ENCODE measurements at places on chromosomes 5 and 9. TPM values are rescaled to one million over a fixed set of nuclear protein-coding genes. Genes with fewer than 3 reads are reported as not detected.

Gene FRMD3
- under 0.01 TPM for total RNA-seq

Gene KIAA0825
- 6.0 TPM for total RNA-seq

Gene GPR150
- total RNA-seq: under 0.01 TPM

Gene SPRY4
- total RNA-seq: 125 TPM

Gene IFNK
- total RNA-seq: not detected

Gene CBY3
- 0.29 TPM for total RNA-seq

Gene MTREX
- 99.9 TPM for total RNA-seq

Gene MPDZ
- total RNA-seq: 47.1 TPM

Gene SLCO6A1
- 0.14 TPM for total RNA-seq

Gene ZBED3
- total RNA-seq: 0.29 TPM

Gene LAMC3
- total RNA-seq: 2.1 TPM

Gene DELE1
- total RNA-seq: 46.6 TPM

Gene EIF4EBP3
- 1.3 TPM for total RNA-seq

Gene DNAH5
- 0.66 TPM for total RNA-seq

Gene PCDHGA6
- total RNA-seq: 4.8 TPM

Gene PCDHGA2
- 2.0 TPM for total RNA-seq

Gene MYO10
- 265 TPM for total RNA-seq

Gene APBA1
- total RNA-seq: 9.2 TPM

Gene DIPK1B
- 0.44 TPM for total RNA-seq

Gene PLCXD3
- total RNA-seq: 0.14 TPM

Gene FOXI1
- total RNA-seq: not detected

Gene TUT7
- total RNA-seq: 59.0 TPM

Gene HMCN2
- not detected for total RNA-seq

Gene CTXN3
- total RNA-seq: not detected

Gene KCNMB1
- not detected for total RNA-seq

Gene ROPN1L
- total RNA-seq: 0.29 TPM

Gene KCNV2
- total RNA-seq: not detected

Gene PCDHB10
- 0.43 TPM for total RNA-seq

Gene TMEM8B
- total RNA-seq: 2.6 TPM

Gene ERCC8
- total RNA-seq: 13.3 TPM

Gene SEMA6A
- 1.1 TPM for total RNA-seq

Gene SPINK6
- total RNA-seq: not detected

Gene ZCCHC10
- total RNA-seq: 10.1 TPM

Gene NR2F1-AS1
- total RNA-seq: 33.8 TPM

Gene MELK
- 57.0 TPM for total RNA-seq

Gene LECT2
- total RNA-seq: not detected

Gene PCDHB13
- total RNA-seq: 0.29 TPM

Gene SPACA9
- 2.0 TPM for total RNA-seq
